Stimulated activated CD4-positive, alpha-beta T cell treated with anti-CD3 and anti-CD28 coated beads, Interleukin-15, amount 100 ng/mL, for 24 hours (primary cell): ENCODE measurements at places on chromosomes 12 and 14.

- no peak for DNase-seq
These were observed 31.0 kb upstream of the GNS start for GRCh38 chr12:64790166-64790565.

- no peak for DNase-seq
These were observed 489 bp upstream of the EML5 start for GRCh38 chr14:88793259-88793625.

DNA sequence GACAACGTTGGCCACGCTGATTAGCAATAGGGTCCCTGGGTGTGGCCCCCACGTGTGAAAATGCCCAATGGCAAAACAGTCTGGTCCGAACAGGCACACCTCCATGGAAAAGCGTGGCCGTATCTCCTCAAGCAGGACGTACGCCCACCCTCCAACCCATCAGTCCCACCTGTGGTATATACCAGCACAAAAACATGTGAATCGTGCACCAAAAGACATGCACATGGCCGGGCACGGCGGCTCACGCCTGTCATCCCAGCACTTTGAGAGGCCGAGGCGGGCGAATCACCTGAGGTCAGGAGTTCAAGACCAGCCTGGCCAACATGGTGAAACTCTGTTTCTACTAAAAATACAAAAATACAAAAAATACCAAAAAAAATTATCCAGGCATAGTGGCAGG, 14.9 kb upstream of the SFSWAP start:
- DNase-seq, result no peak

DNA sequence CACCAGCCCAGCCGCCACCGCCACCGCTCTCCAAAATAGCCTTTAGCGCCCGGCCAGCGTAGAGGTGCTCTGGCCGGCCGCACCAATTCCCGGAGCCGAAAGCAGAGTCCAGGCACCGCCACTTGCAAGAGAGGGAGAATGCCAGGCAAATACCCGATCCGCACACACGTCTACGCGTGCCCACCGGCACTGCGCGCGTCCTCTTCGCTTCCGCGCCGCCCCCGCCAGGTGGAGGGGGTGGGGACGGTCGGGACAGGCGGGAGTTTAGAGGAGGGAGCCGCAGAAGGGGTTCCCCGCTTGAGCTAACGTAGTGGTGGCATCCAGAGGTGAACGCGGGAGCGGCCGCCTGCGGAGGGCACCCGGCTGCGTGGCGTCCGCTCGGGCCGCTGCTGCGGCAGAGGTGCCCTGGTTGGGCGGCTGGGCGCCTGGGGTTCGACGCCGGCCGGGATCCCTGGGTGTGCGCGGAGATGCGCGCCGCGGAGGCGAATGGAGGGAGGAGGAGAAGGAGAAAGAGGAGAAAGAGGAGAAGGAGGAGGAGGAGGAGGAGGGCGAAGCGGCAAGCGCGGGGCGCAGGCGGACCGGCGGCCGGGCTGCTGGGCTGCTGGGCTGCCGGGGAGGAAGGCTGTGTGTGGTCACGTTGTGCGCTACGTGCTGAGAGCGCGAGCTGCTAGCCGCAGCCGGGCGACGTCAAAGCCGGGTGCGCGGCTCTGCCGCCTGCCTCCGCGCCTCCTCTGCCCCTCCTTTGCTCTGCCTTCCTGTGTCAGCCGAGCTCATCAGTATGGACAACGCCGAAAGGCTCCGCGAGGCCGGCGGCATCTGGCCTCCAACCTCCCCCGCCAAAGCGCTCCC, at the start of gene MDGA2:
Gene MDGA2, minus strand, starts transcription at position 140 of the 849 bp plus-strand sequence.
- peak; percentile 6 for DNase-seq

GRCh38 chr12:9947674-9948073, 15.5 kb upstream of the CLEC2A start:
- no peak for DNase-seq

DNA sequence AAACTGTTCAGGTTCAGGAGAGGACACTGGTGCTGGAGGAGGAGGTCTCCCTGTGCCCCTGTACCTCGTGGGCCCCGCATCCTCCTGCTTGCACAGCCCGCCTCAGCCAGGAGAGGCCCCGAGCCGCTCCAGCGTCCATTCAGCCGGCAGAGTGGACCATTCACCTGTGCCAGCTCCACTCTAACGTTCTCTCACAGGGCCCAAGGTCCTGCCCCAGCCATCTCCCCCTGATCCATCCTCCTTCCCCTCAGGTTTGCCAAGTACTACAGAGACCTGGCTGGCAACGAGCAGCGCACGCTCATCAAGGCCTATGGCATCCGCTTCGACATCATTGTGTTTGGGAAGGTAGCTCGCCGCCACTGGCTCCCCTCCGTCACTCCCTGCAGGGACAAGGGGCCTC, 22.2 kb downstream of the P2RX4 start:
- no peak for DNase-seq

DNA sequence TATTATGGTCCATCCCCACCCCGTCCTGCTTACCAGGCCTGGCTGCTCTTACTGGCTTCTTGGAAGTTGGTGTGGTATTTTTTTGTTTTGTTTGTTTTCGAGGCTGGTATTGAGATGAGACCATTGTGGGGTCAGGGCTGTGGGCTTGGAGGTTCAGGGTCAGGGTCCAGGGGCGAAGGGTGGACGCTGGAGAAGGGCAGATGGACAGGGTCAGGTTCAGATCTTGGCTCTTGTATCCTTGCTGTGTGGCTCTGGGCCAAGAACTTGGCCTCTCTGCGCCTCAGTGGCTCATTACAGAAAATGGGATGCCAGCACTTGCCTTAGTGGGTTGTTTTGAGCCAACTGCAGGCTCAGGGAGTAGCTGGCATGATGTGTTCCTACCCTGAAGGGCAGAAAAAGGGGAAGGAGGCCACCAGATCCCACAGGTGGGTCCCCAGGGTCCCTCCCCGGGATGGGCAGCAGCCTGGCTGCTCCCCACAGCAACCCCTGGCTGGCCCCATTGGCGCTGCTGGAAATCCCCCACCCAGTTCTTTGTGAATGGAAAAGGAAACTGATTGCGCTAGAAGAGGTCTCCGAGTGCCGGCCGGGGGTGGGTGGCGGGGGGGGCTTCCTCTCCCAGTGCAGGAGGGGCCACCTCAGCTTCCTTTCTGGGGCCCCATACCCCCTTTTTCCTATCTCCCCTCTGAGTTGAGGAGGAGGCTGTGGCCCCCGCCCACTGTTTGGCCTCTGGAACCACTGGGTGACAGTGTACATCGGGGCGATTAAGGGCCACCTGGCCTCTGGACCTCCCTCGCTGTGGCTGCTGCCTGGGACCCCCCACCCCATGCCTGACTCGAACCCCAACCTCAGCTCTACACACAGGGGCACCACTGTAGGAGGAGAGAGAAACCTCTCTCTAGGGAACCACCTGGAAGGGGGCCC, 25.0 kb downstream of the SH2B3 start:
- peak; percentile 71 for DNase-seq

DNA sequence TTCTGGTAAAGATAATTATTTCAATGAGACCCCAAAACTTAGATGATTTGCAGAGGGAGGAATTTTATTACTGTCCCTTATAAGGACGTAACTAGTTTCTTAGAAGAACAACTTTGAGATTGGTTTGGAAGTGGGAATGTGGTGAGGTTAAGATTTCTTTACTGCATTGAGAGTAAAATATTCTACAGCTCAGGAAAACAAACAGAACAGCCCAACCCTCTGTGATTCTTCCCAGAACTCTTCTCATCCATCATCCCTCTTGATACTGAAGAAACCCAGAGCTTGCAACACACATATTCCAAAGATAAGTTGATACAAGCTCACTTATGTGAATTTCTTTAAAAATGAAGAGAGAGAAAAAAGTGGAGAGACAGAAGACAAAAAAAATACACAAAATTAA, 234.2 kb downstream of the CRADD start:
- DNase-seq, result no peak

DNA sequence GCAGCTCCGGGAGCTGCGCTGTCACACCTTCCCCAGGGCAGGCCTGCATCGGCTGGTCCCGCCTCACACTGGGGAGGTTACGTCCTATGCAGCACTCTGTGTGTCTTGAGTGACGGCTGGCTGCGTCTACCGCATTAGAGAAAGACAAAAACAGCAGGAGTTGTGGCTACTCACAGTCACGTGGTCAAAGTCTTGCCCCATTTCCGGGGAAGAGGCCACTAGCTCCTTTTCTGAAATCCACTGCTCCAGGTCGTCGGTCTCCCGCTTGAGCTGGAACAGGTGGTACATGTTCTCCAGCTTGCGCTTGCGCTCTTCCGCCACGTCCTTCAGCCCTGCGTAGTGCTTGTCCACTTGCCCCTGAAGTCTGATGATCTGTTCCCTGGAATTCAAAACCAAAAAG, 68.8 kb downstream of the PLEKHG3 start:
- no peak for DNase-seq

DNA sequence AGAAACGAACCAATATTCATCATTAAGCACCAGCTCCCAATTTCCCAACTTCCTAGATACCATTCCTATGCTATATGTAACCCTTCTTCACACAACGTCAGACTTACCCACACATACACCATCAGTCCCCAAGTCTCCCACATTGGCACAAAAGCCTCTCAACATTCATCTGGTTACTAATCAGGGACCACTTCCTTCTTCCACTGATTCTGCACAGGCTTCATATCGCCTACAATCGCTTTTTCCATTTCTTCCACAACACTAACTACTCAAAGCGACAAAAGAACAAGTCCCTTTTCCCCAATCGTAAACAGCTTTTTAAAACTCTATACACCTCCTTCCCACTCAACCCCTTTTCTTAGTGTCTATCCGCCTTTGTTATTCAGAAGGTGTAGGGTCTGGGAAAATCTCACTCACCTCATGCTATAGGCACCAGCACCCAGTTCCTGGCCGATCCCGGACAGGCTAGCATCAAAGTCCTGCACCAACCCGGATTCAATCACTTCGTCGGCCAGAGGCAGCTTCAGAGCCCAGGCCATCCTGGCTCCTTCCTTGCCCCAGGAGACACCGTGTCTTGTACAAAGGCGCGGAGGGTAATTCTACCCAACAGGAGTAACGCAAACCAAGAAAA, 936 bp downstream of the TFCP2 start:
- no peak for DNase-seq

GRCh38 chr12:93593843-93594242, 21.4 kb downstream of the SOCS2 start:
- no peak for DNase-seq

GRCh38 chr12:90745211-90745610, 209.8 kb downstream of the CCER1 start:
- no peak for DNase-seq

- DNase-seq, result no peak
These were observed 68.8 kb downstream of the RNFT2 start for GRCh38 chr12:116806845-116807440.

- DNase-seq, result no peak
These were observed 25.0 kb downstream of the SLC15A4 start for GRCh38 chr12:128798571-128799341.

DNA sequence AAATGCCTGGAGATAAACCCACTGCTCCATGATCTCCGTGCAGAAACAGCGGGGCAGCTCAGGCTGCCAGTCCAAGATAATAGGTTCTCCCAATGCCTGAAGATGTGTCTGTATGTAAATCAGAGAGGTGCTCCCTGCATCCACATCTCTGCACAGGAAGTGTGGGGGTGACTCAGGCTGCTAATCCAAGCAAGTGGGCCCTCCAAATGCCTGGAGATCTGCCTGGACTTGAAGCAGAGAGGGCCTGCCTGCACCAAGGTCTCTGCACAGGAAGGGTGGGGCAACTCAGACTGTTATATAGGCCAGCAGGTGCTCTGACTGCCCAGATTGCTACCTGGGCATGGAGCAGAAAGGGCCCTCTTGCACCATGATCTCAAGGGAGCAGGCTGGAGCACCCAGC, 504.7 kb downstream of the LRFN5 start:
- no peak for DNase-seq

DNA sequence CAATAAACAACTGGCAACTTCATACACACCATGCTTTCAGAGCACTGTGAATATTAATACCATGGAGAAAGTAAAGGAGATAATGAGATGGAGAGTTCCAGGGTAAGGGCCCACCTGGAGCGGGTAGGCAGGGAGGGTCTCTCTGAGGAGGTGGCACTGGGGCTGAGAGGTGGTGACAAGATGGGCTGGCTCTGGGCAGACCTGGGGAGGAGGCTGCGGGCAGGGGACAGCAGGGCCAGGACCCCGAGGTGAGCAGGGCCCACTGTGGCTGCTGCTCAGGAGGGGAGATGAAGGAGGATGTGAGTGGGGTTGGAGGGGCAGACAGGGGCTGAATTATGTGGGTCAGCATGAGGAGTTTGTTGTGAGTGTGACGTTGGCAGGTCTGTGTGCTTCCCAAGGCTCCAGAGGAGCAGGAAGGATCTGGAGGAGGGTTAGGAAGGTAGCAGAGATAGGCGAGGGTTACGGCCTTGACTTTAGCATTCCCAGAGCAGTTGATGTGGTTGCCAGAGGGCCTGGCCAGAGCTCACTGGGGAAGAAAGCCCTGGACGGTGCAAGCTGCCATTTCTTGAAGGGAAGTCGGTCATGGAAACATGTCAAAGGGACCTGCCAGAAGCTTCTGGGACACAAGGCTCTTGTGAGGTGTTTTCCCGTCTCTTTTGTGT, 88.2 kb downstream of the CACNA1C start:
- no peak for DNase-seq

DNA sequence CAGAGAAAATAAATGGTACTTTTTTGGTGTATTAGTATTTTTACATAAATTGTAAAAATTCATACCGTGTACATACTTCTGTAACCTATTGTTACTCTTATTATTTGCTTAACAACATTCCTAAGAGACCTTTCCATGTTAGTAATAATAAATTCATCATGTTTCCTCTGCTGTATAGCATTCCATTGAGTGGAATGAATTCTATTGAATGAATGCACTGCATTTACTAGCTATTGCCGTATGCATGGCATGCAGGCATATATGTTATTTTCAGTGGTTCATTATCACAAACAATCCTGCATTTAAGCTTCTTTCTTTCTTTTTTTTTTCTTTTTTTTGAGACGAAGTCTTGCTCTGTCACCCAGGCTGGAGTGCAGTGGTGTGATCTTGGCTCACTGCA, 137.6 kb upstream of the TBX3 start:
- no peak for DNase-seq

GRCh38 chr12:42969355-42969754, 379.8 kb upstream of the PRICKLE1 start:
- DNase-seq, result no peak

DNA sequence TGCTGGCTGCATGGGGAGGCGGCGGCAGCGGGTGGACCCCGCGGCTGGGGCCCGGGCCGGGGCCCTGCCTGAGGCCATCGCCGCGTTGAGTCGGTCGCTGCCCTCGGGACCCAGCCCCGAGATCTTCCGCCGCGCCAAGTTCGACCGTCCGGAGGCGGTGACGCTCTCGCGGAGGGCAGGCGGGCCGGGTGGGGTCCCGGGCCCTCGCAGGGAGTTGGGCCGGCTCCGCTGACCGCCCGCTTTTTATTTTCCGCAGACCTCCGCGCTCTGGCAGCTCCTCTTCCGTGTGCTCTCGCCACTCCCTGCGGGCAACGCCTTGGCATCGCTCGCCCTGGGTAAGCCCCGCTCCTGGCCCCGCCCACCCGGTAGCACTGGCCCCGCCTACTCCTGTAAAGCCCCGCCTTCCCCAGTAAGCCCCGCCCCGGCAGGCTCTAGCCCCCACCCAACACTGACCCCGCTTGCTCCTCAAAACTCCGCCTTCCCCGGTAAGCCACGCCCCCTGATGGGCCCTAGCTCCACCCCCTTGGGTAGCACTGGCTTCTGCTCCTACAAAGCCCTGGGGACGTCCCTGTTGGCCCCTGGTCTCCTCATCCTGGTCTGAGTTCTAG, 424 bp downstream of the TEDC1 start:
- DNase-seq, result peak; percentile 91

- DNase-seq, result no peak
These were observed 2.5 kb upstream of the RNASE13 start for GRCh38 chr14:21037156-21037555.

GRCh38 chr12:124405151-124405550, 110.3 kb downstream of the RFLNA start:
- DNase-seq, result no peak
